Osteoblast (primary cell): ENCODE measurements at places on chromosomes 3 and 15. TPM values are rescaled to one million over a fixed set of nuclear protein-coding genes. Genes with fewer than 3 reads are reported as not detected.

DNA sequence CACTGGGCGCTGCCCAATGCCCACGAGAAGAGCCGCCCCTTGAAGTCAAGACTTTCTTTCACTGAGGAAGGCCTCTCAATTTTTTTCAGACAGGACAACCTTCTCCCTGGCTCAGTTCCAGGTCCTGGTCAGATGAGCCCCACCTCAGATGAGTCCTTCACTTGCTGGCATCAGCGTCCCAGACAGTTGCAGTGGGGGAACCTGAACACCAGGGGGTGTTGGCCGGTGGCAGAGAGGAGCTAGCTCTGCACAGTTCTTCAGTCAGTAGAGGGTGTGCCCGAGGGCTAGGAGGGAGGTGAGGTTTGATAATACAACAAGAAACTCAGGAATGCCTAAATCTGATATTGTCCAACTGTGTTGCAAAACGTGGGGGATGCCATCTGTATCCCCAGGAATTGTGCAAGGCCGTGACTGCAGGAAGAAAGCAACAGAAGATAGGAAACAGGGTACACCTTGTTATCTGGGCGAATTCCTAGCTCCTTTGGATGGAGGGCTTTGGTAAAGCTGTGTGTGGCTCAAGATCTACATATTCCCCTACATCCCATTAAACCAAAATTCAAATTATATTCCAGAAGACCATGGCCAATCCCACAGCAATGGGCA, 34.3 kb downstream of the CCR3 start:
- H3K36me3 ChIP-seq = no peaks in the 10 kb centered on the region
- no peak overlapping the region for H3K4me3 ChIP-seq
- H3K27ac ChIP-seq = no peak overlapping the region
- DNase-seq = no peak
- peaks cover 3% of the 10 kb centered on the region for H3K27me3 ChIP-seq

DNA sequence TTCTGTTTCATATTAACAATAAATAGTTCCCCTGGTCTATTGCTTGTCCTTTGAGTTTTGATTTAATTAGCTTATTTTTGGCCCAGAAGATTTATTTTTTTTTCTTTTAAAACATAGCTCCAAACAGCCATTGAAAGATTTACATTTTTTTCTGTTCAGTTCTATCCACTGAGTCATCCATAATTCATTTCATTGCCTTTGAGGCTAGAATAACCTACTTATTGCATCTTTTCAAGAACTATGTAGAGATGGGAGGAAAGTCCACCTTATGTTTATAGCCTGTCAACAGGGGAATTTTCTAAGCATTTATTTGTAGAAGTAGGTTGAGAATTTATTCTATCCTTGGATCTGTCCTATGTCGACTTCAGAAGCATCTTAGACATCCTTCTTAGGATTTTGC, 53.4 kb upstream of the CHD2 start:
- H3K4me1 ChIP-seq = peaks cover 18% of the 10 kb centered on the region
- DNase-seq = no peak
- H3K4me3 ChIP-seq = no peak overlapping the region
- no peaks in the 10 kb centered on the region for H3K36me3 ChIP-seq

TFDP2 gene
- total RNA-seq = 41.6 and 146 TPM in 2 replicates

DNA sequence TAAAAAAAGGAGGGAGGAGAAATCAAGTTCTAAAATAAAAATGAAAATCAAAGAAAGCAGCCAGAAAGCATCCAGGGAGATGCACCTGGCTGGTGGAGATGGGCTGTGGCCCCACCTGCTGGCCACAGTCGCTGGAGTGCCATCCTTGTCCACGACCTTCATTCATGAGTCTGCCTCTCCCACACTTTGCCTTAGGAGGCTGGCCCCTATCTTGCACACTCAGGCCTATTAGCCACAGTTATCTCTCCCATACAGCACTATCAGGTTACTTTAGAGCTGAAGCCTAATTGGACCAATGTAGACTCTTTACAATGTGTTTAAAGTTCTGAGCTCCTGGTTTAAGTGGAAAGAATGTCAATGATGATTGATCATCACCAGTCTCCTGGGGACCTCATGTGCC, 392.0 kb upstream of the RORA start:
- H3K4me3 ChIP-seq = no peak overlapping the region
- H3K4me1 ChIP-seq = no peaks in the 10 kb centered on the region
- no peak overlapping the region for H3K27ac ChIP-seq

GRCh38 chr3:75193797-75194196, 470.3 kb upstream of the FRG2C start:
- H3K36me3 ChIP-seq = no peaks in the 10 kb centered on the region
- DNase-seq = no peak
- H3K4me3 ChIP-seq = no peak overlapping the region
- no peaks in the 10 kb centered on the region for H3K27me3 ChIP-seq

DNA sequence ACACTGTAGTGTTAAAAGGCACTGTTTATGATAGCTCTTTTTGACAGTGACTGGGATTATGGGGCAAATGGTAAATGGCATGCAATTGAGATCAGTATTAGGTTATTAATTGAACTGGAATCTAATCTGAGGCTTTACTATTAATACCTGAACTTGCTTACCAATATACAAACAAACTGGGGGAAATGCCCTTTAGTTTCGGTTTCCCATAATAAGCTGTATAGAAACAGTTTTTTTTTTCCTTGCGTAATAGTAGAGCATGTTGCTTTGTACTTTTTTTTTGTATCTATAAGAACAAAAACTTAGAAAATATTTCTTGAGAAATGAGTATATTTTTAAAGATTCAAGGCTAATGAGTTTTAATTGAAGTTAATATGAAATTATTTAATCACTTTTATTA, 95.0 kb downstream of the FNDC3B start:
- H3K36me3 ChIP-seq = peaks cover 18% of the 10 kb centered on the region
- H3K27me3 ChIP-seq = no peaks in the 10 kb centered on the region
- H3K4me1 ChIP-seq = peaks cover 63% of the 10 kb centered on the region
- no peak for DNase-seq
- H3K4me3 ChIP-seq = no peak overlapping the region
- H3K27ac ChIP-seq = peak overlapping the region; percentile 92

CD96 gene
- total RNA-seq = under 0.01 TPM in 1 of 2 replicates, not detected in the other

CPN2 gene
- under 0.01 and 0.29 TPM in 2 replicates for total RNA-seq

DNA sequence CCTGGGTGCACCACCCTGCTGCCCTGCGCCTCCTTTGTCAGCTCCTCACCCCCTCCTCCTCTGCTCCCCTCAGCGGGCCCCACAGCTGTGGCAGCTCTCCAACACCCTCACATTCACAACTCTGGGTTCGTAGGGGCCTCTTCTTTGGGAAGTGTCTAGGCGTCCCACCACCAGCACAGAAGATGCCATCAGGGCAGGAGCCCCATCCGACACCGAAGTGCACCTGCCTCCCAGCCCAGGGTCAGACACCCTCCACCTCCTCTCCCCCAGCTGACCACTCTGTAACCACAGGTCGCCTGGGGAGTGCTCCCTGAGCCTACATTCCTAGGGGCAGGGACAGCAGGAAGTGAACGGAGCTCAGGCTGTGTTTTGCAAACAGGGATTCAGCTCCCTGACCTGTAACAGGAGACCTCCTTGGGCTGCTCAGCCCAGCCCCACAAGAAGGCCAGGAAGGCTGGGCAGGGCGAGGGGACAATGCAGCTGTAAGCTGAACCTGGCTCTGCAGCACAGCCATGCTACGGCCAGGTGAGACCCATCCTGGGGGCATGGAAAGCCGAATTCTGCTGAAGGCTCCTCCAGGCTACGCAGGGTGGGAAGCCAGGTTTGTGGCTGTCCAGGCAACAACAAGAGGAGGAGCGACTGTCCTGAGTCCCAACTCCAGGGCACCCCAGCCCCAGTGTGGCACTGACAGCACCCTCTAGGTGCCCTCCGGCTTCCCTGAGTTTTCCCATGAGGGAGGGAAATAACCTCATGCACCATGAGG, 269.0 kb downstream of the GOLGA6L6 start:
- no peaks in the 10 kb centered on the region for H3K27me3 ChIP-seq
- no peak overlapping the region for H3K27ac ChIP-seq
- no peak overlapping the region for H3K4me3 ChIP-seq
- H3K4me1 ChIP-seq = no peaks in the 10 kb centered on the region

ANKRD34C gene
- not detected in 2 replicates for total RNA-seq

GRCh38 chr3:135965129-135965505, 411 bp upstream of the PPP2R3A start:
- no peak overlapping the region for H3K27ac ChIP-seq
- DNase-seq = no peak
- no peaks in the 10 kb centered on the region for H3K27me3 ChIP-seq
- H3K36me3 ChIP-seq = no peaks in the 10 kb centered on the region

SIDT1 gene
- total RNA-seq = under 0.01 TPM in 2 replicates

DNA sequence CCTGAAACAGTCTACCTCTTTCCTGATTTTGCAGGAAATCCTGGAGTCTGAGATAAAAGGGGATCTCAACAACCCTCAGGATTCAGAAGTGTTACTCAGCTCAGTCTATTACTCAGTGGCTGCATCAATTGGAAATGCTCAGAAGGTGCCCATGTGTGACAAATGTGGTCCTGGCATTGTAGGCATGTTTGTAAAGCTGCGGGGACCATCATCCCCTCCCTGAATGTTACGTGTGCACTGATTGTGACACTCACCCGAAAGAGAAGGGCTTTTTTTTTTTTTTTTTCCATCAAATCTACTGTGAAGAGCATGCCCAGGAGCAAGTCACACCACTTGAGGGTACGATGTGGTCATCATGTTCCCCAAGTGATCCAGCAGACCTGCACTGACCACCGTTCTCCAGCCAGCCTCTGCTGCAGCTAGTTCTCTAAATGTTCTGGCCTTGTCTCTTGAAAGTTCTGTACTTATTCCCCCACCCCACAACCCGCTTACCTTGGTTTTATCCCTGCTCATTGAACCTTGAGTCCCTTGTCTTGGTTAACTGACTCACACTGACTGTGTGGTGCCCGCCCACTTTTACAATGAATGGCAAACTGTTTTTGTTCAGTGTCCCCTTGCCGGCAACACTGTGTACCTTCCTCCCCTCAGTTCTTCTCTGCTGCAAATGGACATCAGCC, 19.8 kb downstream of the ST3GAL6 start:
- H3K36me3 ChIP-seq = no peaks in the 10 kb centered on the region
- DNase-seq = no peak
- H3K4me1 ChIP-seq = peaks cover 73% of the 10 kb centered on the region

DNA sequence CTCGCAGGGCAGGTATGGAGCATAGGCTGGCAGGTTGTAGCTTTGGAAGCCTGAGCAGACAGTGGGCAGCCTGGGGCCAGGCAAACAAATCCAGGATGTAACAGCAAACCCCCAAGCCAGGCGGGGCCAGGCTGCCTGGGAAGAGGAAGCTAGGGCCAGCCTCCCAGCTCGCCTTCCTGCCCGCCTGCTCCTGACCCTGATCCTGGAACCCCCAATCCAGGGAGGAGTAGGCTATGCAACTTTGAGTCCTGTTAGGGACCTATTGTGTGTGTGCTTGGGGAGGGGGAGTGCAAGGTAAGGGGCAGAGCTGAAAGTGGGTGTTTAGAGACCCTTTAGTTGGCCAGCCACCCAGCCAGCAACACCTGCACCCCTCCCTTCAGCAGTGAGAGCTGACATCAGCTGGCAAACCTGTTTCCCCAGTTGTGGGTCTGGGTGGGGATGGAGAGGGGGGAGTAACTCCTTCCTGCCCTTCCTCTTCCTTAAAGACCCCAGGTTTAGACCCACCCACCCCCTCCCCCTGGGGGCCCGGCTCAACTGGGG, 2.5 kb downstream of the NBEAL2 start:
- H3K4me3 ChIP-seq = no peak overlapping the region
- H3K36me3 ChIP-seq = no peaks in the 10 kb centered on the region
- no peak overlapping the region for H3K27ac ChIP-seq
- no peaks in the 10 kb centered on the region for H3K27me3 ChIP-seq
- peaks cover 4% of the 10 kb centered on the region for H3K4me1 ChIP-seq

DNA sequence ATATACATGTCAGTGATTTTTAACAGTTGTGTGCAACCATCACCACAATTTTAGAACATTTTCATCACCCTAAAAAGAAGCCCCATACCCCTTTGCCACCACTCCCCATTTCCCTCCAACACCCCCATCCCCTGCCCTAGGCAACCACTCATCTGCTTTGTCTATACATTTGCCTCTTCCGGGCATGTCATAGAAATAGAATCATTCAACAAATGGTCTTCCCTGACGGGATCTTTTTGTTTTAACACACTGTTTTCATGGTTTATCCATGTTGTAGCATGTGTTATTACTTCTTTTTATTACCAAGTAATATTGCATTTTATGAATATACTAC, 4.0 kb downstream of the VILL start:
- peaks cover 18% of the 10 kb centered on the region for H3K4me1 ChIP-seq
- peak overlapping the region; percentile 81 for H3K27ac ChIP-seq
- no peak for DNase-seq
- no peaks in the 10 kb centered on the region for H3K27me3 ChIP-seq
- peak overlapping the region; percentile 85 for H3K4me3 ChIP-seq
- H3K36me3 ChIP-seq = peaks cover 4% of the 10 kb centered on the region

GRCh38 chr15:41888662-41889253, 5.1 kb downstream of the SPTBN5 start:
- no peaks in the 10 kb centered on the region for H3K27me3 ChIP-seq
- DNase-seq = peak; percentile 69
- no peaks in the 10 kb centered on the region for H3K4me1 ChIP-seq
- no peak overlapping the region for H3K27ac ChIP-seq
- no peaks in the 10 kb centered on the region for H3K36me3 ChIP-seq

DNA sequence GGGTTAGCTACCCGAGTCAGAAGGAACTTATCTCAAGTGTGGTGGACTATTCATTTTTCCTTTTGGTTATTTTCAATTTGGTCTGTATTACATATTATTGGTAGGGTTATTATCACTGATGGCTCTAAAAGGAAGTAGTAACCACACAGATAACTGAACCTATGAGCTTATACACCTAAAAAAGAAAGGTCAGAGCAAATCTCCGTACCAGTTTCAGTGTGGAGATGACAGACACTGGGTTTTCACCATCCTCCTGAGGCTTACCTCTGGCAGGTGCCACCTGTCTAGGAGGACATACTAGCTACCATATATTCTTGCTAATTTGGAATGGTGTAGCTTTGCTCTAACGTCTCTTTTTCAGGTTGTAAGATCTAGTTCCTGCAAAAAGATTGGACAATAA, 10.2 kb downstream of the GAP43 start:
- peaks cover 9% of the 10 kb centered on the region for H3K27me3 ChIP-seq
- H3K4me1 ChIP-seq = no peaks in the 10 kb centered on the region
- no peaks in the 10 kb centered on the region for H3K36me3 ChIP-seq
- H3K4me3 ChIP-seq = no peak overlapping the region

DNA sequence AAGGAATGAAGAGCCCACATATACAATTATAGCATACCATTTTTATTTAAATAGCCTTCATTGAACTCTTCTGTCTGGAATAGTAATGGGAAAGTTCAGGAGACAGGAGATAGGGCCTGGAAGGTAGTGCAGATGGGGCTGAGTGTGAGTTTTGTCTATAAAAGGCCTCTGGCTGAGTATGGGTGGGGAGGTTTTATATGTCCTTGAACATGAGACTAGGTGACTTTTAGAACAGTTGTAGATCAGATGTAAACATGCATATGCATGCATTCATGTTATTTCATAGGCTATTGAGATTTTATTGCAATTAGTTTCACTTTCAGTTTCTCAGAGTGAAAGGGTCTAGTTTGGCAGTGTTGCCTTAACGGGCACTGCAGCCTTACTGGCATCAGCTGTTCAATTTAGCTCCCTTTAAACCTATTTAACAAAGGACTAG, 27.1 kb downstream of the CGGBP1 start:
- H3K36me3 ChIP-seq = no peaks in the 10 kb centered on the region
- peak; percentile 39 for DNase-seq
- H3K4me1 ChIP-seq = peaks cover 17% of the 10 kb centered on the region
- no peaks in the 10 kb centered on the region for H3K27me3 ChIP-seq
- H3K4me3 ChIP-seq = peak overlapping the region; percentile 74
- H3K27ac ChIP-seq = peak overlapping the region; percentile 78

ACP3 gene
- total RNA-seq = under 0.01 TPM in 1 of 2 replicates, not detected in the other

- no peak overlapping the region for H3K4me3 ChIP-seq
- no peak for DNase-seq
- H3K36me3 ChIP-seq = no peaks in the 10 kb centered on the region
Measured at GRCh38 chr3:33768578-33769330, 29.7 kb upstream of the PDCD6IP start.

GRCh38 chr15:97915261-97915660, 45.2 kb upstream of the ARRDC4 start:
- no peaks in the 10 kb centered on the region for H3K4me1 ChIP-seq
- no peak overlapping the region for H3K27ac ChIP-seq
- DNase-seq = no peak
- H3K36me3 ChIP-seq = no peaks in the 10 kb centered on the region
- H3K4me3 ChIP-seq = no peak overlapping the region
